Lung (tissue), 17 donors: ENCODE measurements at places on chromosomes 1 and 21.

DNA sequence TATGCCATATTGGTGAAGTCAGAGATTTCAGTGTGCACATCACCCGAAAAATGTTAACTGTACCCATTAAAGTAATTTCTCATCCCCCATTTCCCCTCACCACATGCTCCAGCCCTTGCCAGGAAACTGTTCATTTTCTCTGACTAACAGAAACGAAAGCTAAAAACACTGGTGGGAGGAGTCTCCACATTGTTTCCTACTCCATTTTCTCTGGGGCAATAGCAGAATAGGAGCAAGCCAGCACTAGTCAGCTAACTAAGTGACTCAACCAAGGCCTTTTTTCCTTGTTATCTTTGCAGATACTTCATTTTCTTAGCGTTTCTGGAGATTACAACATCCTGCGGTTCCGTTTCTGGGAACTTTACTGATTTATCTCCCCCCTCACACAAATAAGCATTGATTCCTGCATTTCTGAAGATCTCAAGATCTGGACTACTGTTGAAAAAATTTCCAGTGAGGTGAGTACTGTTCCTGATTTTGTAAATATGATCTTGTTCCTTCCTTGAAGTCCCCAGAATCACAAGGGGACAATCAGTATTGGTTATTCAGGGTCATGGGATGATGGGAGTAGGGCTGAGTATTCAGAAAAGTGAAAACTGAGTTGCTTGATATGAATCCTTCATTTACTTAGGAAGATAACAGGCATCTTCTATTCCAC lies at the start of gene IFI16:
TSS of gene IFI16 (plus strand) at position 204 of the 658 bp plus-strand sequence. CDS start 4,774 bp downstream, outside the sequence.
- DNase-seq, result peak; percentile 74

GRCh38 chr21:40809673-40810197 lies 37.2 kb downstream of the DSCAM start:
- no peak for DNase-seq

DNA sequence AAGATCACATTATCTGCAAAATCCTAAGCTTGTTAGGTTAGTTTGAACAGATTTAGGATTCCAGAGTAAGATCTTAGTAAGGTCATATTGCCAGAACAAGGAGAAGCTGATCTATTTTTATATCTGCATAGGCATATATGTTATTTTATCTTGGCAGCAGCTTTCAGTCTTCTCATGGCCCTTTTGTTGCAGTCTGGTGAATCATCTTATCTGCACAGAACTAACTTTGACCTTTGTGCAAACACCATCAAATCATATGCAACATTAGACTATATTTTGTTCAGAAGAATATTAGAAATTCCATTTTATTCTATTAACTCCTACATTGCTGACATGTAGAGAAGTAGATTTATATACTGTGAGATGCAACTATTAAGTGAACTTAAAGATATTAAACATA lies 107.3 kb downstream of the CLEC20A start:
- no peak for DNase-seq

- DNase-seq, result no peak
Observed at GRCh38 chr21:46624050-46624449, 11.4 kb upstream of the PRMT2 start.

GRCh38 chr21:37389456-37389855 lies 22.9 kb downstream of the DYRK1A start:
- DNase-seq, result no peak

- no peak for DNase-seq
Observed at GRCh38 chr1:180633057-180634056, 1.5 kb downstream of the XPR1 start.

DNA sequence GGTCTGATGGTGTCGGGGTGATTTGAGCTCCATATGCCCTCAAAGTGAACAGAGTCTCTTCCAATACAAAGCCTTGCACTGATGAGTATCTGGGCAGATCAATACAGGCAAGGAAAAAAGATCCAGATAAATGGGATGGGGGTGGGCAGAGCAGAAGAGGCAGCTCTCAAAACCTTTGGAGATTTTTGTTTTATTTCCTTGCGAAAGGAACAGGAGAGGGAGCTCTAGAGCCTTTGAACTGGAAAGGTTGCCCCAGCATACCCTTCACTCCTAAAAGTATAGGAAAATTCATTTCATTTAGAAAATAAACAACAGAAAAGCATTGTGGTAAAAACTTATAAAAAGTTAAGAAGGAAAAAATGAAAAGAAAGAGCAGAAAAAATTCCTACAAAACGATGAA lies 31.4 kb upstream of the OLIG2 start:
- no peak for DNase-seq

GRCh38 chr1:229897501-229897900 lies 169.5 kb upstream of the GALNT2 start:
- no peak for DNase-seq

GRCh38 chr21:33668620-33669019 lies 26.3 kb downstream of the ITSN1 start:
- DNase-seq, result no peak

DNA sequence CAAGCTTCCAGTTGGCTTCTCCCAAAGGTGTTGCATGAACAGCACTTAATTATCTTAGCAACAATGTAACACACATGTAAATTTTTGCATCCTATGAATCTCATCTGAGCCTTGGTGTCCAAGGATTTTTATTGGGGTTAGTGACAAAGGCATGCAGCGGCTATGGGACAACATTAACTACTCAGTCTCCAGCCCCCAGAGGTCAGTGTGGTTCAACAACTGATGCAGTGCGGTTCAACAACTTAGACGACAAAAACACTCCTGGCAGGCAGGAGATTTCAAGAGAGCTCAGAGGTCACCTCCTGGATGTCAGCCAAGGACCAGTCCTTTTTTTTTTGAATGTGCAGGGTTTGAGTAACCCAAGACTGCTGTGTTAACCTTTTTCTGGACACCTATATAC lies 77.5 kb upstream of the HMCN1 start:
- DNase-seq, result no peak

- DNase-seq, result no peak
Observed at GRCh38 chr1:59553371-59553770, 256.5 kb downstream of the FGGY start.

- DNase-seq, result no peak
Observed at GRCh38 chr1:219041141-219041540, 132.5 kb upstream of the LYPLAL1 start.

DNA sequence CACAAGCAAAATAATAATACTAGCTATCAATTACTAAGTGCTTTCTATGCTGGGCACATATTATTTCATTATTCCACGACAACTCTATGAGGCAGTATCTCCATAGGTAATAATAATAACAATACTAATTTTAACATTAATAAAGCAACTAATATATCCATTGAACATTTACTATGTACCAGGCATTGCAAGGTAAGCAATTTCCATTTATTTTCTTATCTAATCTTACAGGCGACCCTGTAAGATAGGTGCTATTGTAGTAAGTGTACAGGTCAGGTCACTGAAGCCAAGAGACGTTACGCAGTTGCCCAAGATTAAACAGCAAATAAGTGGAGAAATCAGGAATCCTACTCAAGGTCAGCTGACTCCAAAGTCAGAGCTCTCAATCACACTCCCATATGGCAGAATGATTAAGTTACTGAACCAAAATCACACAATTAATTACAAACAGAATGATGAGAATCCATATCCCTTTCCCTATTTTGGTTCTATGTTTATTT lies 198.4 kb downstream of the SLC45A1 start:
- DNase-seq, result no peak

GRCh38 chr1:5408401-5408800 lies 583.8 kb downstream of the NPHP4 start:
- no peak for DNase-seq

GRCh38 chr1:67965995-67966665 lies 84.3 kb downstream of the DIRAS3 start:
- no peak for DNase-seq

DNA sequence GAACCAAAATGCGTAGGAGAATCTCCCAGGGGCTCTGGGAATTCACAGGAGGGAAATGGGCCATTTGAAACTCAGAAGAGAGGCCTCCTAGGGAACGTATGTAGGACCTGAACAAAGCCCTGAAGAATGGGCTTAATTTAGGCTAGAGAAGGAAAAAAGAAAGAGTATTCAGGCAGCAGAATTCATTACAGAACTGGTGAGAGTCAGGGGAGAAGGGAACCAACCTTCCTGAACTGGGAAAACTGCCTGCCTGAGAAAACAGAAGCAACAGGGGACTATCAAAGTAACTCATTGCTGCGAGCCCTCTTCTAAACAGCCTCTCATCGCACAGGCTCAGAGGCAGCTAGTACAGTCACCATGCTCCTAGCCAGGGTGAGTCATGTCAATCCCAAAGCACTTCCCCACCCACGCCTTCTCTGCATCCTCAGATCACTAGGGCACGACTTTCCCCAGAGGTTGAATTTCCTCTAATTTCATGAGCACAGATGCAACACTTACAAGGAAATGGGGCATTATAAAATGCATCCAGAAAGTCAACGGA lies 98.1 kb downstream of the ADSS2 start:
- DNase-seq, result no peak
